Mesothelial cell of epicardium (in vitro differentiated cells): ENCODE measurements at places on chromosomes 7 and 10. TPM values are rescaled to one million over a fixed set of nuclear protein-coding genes. Genes with fewer than 3 reads are reported as not detected.

DNA sequence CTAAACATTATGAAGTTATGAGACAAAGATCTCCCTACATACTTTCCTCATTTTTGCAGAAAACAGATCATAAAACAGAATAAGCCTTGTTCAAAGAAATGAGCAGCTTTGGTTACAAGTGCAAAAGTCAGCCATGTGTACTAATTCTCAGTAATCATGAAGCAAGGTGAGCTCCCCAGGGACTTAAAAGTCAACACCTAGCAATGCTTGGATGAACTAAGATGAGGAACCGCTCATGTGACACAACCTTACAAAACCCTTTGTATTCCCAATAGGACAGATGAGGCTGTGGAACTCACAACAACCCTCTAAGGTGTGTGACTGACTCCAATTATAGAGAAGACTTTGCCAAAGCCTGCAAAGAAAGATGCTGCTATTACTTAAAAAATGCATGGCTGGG lies 154.5 kb downstream of the SLC25A13 start:
- no peak for DNase-seq

GRCh38 chr7:80725181-80725611 lies 86.8 kb downstream of the CD36 start:
- DNase-seq: no peak

Gene CLEC2L
- total RNA-seq: 0.33 to 0.54 TPM (median 0.38 TPM) in 3 replicates

GRCh38 chr7:134364619-134365037 lies 47.9 kb upstream of the SLC35B4 start:
- DNase-seq: no peak

DNA sequence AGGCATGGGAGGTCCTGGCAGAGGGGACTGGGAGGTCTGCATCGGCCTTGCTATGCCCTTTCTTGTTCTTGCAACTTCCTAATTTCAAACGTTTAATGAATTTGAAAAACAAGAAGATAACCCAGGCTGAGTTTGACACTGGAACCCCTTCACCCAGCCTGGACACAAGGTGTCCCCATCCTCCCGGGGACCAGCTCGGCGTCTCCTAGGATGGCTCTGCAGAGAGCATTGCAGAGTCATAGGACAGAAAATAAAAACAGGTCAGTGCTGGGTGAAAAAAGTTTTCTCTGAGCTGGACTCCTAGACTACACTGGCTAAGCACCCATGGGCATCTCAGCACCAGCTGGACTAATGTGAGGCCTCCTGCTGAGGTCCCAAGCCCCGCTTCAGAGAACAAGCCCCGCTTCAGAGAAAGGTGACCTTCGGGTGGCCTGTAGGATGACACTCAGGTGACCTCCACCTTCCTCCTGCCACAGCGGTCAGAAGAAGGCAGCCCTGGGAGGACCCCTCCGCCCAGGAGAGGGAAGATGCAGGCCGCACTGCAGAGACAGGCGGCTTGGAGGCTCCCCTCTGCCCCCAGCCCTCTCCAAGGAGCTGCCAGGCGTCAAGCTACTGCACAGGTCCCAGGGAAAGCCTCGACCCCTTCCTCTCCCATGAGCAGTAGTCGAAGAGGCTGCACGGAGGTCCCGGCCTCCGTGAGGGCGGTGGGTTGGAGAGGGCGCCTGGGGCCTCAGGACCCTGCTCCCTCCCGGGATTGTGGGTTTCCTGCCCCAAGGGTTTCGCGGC lies 9.3 kb upstream of the UNCX start:
- no peak for DNase-seq

Gene CPN1
- total RNA-seq: not detected in 3 replicates

GRCh38 chr10:122342293-122343134 lies 32.0 kb upstream of the PLEKHA1 start:
- no peak for DNase-seq

Gene HOXA7
- 17.4 to 18.9 TPM (median 17.9 TPM) in 3 replicates for total RNA-seq

Gene PIK3AP1
- total RNA-seq: 0.16 to 0.36 TPM (median 0.25 TPM) in 3 replicates

DNA sequence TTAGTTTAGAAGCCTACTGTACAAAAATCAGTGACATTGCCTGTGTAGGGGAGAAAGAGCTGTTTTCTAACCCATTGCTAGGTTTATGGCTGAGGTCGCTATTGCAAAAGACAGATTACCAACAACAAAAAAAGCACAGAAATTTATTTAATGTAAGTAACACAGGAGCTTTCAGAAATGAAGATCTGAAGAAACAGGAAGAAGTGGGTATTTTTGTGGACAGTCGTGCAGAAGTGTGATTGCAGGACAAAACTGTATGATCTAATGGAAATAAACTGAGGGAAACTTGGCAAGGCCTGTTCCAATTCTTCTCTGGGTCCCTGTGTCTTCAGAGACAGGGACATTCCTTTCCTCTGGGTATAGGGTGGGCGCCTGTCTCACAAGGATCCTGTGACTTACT lies 87.4 kb downstream of the APBB1IP start:
- no peak for DNase-seq

DNA sequence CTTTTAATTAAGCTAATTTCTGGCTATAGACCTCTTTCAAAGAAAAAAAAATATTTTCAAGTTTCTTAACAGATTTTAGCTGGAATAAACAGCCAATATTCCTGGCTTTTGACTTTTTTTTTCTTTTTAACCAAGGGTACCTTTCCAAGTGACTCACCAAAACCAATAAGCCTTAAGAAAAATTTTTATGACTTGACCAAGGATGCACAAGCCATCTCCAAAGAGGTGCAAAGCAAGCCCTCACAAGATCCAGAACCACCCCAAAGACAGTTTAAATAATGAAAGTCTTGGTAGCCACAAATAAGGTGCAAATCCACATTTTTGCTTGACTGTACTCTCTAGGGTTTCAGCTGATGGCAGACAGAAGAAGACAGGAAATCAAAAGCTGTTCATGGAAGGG lies 76.5 kb downstream of the MAPK8 start:
- no peak for DNase-seq

DNA sequence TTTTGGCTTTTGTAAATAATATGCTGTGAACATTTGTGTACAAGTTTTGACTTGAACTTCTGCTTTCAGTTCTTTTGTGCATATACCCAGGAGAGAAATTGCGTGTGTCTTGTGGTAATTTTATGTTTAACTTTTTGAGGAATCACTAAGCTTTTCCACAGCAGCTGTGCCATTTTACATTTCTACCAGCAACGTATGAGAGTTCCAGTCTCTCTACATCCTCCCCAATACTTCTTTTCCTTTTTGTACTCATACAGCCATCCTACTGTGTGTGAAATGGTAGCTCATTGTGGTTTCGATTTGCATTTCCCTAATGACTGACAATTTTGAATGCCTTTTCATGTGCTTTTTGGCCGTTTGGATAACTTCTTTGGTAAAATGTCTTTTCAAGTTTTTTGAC lies 66.3 kb upstream of the INHBA start:
- DNase-seq: no peak

DNA sequence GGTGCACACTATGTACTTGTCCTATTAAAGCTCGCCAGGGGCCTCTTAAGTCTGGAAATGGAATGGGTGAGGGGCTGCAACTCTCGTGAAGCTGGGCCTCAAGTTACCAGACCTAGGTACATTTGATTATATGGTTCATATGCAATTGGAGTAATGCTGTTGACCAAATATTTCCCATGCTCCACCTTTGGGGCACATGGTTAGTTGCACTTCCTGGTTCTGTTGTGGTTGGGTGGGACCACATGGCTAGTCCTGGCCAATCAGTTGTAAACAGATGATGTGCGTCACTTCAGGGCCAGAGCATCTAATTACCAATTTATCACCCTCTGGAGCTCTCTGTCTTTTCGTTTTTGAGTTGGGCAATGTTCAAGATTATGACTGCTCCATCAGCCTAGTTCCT lies 39.5 kb upstream of the OPN4 start:
- no peak for DNase-seq

- DNase-seq: no peak
Observed at GRCh38 chr7:17369691-17370426, 71.4 kb downstream of the AHR start.

DNA sequence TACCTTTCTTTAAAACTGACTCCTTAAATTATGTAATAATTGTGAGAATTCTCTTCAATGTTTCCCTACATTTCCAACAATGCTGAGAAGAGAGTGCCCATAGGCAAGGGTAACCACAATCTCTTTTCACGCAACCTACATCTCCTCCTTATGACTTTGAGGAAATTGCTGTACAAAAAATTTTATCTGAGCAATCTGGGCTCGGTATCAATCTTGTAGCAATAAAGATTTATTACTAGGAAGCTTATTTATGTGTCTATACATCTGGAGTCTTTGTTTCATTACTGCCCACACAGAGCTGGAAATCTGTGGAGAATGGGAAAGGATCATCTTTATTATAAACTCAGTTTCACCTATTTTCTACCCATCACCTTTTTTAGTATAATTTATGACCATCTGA lies 913.8 kb upstream of the SORCS1 start:
- no peak for DNase-seq

DNA sequence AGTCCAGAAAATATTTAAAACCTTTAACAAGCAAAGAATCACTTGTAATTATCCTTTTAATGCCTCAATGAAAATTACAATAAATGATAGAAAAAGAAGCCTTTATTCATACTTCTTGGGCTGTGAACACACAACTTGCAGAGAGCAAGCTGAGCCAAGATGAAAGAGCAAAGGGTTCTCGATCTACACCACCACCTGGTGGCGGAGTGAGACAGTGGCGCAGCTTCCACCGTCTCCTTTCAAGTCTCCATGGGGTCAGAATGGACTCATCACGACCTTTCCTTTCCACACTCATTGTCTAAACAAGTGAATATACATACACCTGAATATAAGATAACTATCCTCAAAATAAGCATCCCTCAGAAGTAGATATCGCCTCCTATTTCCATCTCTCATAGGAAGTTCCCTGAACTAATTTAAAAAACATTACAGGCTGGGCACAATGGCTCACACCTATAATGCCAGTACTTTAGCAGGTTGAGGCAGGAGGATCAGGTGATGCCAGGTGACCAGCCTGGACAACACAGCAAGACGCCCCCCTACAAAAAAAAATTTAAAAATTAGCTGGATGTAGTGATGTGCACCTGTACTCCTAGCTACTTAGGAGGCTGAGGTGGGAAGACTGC lies 40.7 kb downstream of the ATE1 start:
- peak; percentile 72 for DNase-seq

DNA sequence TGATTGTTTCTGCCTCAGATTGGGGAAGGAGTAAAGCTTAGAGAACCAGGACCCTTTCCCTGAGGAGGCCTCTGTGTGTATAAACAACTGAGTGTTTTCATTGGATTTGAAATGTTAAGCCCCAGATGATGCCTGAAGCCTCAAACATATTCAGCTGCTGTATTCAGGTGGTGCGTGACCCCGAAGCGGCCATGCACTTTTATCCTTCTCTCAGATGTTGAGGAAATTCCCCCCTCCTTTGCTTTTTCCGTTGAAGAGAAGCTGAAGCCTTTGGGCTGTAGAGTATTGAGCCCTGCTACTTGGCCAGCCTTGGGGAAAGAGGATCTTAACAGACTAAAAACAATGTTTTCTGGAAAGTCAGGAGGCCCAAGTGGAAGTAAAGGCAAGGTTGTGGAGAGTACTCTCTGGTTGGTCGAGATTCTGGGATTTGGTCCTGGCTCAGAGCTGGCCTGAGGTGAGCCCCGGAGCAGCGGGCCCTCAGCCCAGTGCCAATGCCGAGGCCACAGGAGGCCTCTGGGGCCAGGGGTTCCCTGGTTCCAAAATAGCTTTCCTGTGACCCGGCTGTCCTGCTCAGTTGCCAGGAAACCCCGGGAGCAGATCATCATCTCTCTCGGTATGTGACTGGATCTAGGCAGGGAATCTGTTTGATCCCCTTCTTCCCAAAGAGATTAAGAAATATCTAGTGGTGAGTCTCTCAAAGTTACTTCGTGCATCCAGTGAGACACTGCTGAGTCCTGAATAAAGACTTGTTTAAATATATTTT lies 22.5 kb downstream of the FKBP6 start:
- DNase-seq: no peak

Gene IFRD1
- 52.5 to 54.3 TPM (median 54.3 TPM) in 3 replicates for total RNA-seq

DNA sequence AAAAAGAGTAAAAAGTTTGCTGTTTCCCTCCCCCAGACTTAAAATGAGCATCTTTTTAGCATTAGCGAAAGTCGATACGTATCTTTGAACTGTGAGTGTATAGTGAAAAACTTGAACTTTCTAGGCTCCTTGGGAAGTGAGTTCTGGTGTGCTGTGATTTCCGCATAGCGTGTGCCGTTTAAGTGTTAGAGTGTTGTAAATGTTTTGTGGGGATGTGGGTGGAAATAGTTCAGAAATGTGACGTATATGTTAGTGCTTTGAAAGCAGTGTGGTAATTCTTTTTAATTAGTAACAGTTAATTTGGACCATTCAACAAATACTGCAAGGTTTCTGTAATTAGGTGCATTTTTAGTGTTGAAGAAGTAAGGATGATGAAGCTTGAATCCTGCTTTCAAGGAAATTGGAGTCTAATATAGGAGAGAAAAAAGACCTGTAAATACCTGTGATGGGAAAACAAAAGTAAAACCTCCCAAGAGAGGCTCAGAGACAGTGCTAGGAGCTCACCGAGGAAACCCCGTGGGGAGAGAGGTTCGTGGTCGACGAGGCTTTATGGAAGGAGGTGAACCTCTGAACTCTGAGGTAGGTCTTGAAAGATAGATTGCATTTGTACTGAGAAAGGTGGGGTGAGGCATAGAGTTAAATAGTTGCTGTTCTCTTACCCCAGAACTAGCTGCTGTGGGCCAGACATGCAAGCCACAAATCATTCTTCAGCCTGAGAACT lies 40.8 kb downstream of the RBM33 start:
- no peak for DNase-seq

GRCh38 chr7:6284461-6285360 lies 12.3 kb upstream of the CYTH3 start:
- DNase-seq: no peak
